ENCODE measurements at places on chromosomes 2 and 18. TPM values are rescaled to one million over a fixed set of nuclear protein-coding genes. Genes with fewer than 3 reads are reported as not detected.

GPN1 gene
- 44.9 TPM for total RNA-seq

TOGARAM2 gene
- total RNA-seq: 0.19 TPM

RGPD4 gene
- total RNA-seq: not detected

HRH4 gene
- 0.19 TPM for total RNA-seq

HTR2B gene
- total RNA-seq: 4.4 TPM

SPP2 gene
- not detected for total RNA-seq

CNRIP1 gene
- total RNA-seq: 45.3 TPM

CYP27A1 gene
- total RNA-seq: 8.6 TPM

MYO3B gene
- not detected for total RNA-seq

LBX2 gene
- 0.98 TPM for total RNA-seq

EFHD1 gene
- 0.17 TPM for total RNA-seq

EVX2 gene
- not detected for total RNA-seq

MBD2 gene
- total RNA-seq: 34.4 TPM

ICOS gene
- total RNA-seq: not detected

DAW1 gene
- total RNA-seq: not detected

C1QL2 gene
- not detected for total RNA-seq

TEX44 gene
- total RNA-seq: not detected

ADAM17 gene
- total RNA-seq: 54.0 TPM

IL1R1 gene
- total RNA-seq: 24.2 TPM

SERPINB5 gene
- 0.51 TPM for total RNA-seq

PROC gene
- not detected for total RNA-seq

GAREM2 gene
- 0.68 TPM for total RNA-seq

GATA6 gene
- total RNA-seq: 0.98 TPM

CNTNAP5 gene
- not detected for total RNA-seq

ST8SIA5 gene
- total RNA-seq: 0.09 TPM

TUBA3E gene
- total RNA-seq: not detected

DPP4 gene
- total RNA-seq: 175 TPM

LRP2 gene
- total RNA-seq: 0.05 TPM

TCF23 gene
- total RNA-seq: not detected

SF3B6 gene
- 113 TPM for total RNA-seq

RFX8 gene
- total RNA-seq: 0.60 TPM

UGT1A5 gene
- not detected for total RNA-seq

TMEM237 gene
- 35.0 TPM for total RNA-seq

RAPGEF4 gene
- total RNA-seq: 30.5 TPM

REG1B gene
- total RNA-seq: not detected

MAP4K3 gene
- 17.4 TPM for total RNA-seq

SCYGR4 gene
- total RNA-seq: not detected

VIT gene
- total RNA-seq: 0.65 TPM

SLC4A5 gene
- not detected for total RNA-seq

C1GALT1C1L gene
- total RNA-seq: 0.17 TPM

SCTR gene
- not detected for total RNA-seq

CKAP2L gene
- 2.4 TPM for total RNA-seq

MAL gene
- 4.8 TPM for total RNA-seq

FASTKD1 gene
- total RNA-seq: 29.1 TPM

GKN2 gene
- not detected for total RNA-seq

NT5C1B gene
- not detected for total RNA-seq

CRYGD gene
- total RNA-seq: not detected

ZNF407 gene
- 24.0 TPM for total RNA-seq

IL1F10 gene
- not detected for total RNA-seq

PRKAG3 gene
- total RNA-seq: not detected

SERPINB10 gene
- total RNA-seq: not detected
